ENCODE measurements at places on chromosomes 1 and 21.

DNA sequence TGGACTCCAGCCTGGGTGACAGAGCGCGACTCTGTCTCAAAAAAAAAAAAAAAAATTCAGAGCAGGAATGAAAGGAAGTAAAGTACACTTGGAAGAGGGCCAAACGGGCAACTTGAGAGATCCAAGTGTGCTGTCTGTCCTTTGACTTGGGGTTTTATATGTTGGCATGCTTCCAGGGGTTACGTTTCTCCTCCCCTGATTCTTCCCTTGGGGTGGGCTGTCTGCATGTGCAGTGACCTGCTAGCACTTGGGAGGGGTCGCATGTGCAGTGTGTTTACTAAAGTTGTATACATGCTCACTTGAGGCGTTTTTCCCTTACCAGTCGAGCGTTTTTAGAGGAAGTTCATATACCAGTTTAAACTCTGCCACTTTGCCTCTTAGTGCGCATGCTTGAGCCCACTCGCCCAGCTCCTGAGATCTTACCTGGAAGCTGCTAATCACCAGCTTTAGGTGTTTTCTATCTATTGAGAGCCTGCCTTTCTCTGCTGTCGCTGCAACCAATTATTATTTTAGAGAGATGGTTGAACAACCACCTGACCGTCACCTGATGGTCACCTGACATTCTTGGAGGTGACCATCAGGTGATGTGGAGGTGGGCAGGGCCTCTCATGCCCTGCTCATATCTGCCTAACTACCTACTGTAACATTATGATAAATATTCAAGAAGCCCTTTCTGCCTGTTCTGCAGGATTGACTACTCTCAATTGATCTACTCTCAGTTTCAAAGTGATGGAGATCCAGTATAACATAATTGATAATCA lies 140.1 kb downstream of the MACF1 start:
- DNase-seq: no peak

GRCh38 chr1:91621907-91622306 lies 121.3 kb downstream of the CDC7 start:
- no peak for DNase-seq

- peak; percentile 20 for DNase-seq
Measured at GRCh38 chr1:245956225-245956624, 550.9 kb downstream of the SMYD3 start.

DNA sequence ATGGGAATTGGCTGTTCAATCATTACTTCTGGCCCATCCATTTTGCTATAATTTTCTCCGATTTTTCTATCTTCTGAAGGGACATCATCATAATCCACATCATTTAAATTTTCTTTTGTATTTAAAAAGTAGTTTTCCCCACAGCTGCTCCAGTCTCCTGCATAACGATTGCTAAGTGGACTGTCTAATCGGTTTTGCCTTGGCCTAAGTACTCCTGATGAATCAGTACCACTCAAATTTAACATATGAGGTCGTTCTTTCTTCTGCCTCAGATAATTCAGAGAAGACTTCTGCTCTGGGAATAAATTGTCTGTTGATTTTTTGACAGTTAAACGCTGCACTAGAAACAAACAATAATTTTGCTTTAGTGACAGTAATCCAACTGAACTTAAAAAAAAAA lies 41.9 kb downstream of the SYDE2 start:
- no peak for DNase-seq

GRCh38 chr1:162856260-162856659 lies 4.7 kb downstream of the CCDC190 start:
- peak; percentile 93 for DNase-seq

- peak; percentile 41 for DNase-seq
Measured at GRCh38 chr1:1565340-1565739, 9.3 kb downstream of the SSU72 start.
